ENCODE measurements at places on chromosomes 5 and 9.

DNA sequence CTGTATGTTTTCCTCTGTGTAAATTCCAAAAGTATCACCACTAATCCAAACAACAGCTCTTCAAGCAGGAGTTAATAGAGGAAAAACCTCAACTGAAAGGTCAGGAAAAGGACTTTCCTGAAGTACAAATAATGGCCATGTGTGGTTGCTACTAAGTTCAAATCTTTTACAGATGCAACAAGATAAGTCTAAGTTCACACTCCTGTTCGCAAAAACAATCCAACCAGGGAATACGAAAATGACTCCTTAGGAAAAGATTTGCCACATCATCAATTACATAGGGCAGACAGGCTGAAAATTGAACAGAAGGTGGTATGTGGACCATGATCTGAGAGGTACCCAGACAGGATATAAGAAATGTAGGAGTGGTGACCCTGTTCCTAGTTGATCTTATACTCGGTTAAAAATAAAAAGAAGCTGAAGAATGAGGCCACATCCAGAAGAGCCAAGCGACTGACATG, 210.2 kb downstream of the TSSK1B start:
- no peak for DNase-seq

DNA sequence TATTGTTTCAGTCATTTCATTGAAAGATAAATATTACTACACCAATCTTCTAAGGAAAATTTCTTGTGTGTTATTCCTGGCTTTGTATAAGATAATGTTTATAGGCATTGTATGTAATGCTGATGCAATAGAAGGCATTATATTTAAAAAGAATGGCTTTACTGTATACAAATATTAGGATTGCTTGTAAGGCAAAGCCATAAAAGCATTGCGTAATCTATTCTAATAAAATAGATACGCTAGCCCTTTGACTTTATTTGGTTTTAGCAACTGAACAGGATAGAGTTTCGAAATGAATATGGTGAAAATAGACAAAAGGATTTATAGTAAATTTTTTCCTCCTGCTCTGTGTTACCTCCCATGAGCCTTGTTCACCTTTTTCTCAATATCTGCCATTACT, 5.5 kb upstream of the LYSMD3 start:
- DNase-seq, result no peak

GRCh38 chr5:148859703-148860102, 33.3 kb downstream of the ADRB2 start:
- DNase-seq, result no peak

- DNase-seq, result no peak
Measured at GRCh38 chr9:116318468-116319374, 165.1 kb downstream of the PAPPA start.

GRCh38 chr9:14251154-14252071, 62.5 kb downstream of the NFIB start:
- DNase-seq, result no peak

DNA sequence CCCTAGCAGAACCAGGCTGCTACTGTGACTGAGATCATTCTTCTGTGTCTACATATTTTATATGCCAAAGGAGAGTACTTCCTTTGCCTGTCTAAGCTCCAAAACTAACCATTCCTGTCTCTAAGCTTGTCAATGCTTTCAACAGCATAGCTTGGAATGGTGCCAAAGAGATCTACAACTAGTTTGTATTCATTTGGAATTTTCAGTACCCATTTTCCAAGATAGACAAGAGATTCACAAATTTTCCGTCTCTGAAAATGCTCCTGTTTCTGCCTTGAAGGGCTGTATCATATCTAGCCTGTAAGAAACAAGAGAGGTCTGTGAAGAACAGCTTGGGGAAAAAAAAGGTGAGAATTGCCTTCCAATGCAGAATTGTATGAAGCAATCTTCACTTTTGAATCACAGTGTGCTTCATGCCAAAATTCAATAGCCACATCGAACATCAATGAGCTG, 334.4 kb upstream of the ACTBL2 start:
- DNase-seq, result no peak

DNA sequence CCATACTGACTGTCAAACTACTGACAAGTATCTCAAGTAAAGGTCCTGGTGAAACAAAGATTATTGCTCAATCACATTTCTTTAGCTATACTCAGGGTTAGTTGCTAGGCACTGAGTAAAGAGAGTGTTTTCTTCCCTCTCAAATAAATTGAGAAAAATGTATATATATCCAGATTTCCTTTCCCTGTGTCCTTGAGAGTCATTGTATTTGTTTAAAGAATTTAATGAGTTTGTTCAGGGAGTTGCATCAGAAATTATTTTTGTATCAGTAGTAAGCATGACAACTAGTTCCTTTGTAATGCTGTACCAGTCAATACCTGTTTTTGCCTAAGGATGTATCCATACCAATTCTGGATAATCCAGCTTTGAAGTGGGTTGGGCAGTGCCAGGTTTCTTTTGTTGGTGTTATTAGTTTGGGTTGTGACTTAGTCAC, 3.2 kb upstream of the ANKHD1 start:
- DNase-seq, result no peak

- DNase-seq, result no peak
Measured at GRCh38 chr5:76576450-76576849, 46.8 kb downstream of the F2RL2 start.

DNA sequence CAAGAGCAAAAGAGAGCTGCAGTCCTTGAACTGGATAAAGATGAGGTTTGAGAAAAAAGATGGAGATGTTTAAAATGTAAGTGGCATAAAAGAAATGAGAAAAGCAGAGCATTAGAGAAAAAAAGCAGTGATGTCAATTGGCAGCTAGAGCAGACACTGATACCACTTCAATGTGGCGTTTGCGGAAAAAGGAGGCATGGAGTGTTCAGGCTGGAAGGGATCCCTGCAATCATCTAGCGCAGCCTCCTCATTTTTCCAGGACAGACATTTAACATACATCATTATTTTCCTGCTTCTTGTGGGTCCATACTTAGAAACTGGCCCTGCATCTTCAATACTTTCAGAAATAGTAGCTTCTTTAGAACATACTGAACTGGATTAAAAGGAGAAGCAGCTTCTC, 563.8 kb downstream of the PTPRD start:
- no peak for DNase-seq

DNA sequence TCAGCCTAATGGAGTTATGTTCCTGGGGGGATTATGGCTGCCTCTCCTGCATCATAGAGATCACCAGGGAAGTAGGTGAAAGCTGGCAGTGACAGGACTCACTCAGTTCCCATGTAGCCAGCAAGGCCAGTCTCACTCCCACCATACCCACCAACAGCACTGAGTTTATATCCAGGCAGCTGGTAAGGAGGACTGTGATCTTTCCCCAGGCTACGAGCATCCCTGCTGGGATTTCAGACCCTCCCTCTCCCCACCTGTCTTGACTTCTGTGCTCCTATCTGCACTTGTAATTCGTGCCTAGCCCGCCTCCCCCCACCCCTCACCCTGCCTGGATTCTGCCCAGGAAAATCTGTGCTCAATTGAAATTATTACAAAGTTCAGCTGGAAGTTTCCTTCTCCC, 499.1 kb upstream of the NUDT12 start:
- DNase-seq, result no peak

- no peak for DNase-seq
Measured at GRCh38 chr5:9615331-9615730, 14.8 kb downstream of the TAS2R1 start.

DNA sequence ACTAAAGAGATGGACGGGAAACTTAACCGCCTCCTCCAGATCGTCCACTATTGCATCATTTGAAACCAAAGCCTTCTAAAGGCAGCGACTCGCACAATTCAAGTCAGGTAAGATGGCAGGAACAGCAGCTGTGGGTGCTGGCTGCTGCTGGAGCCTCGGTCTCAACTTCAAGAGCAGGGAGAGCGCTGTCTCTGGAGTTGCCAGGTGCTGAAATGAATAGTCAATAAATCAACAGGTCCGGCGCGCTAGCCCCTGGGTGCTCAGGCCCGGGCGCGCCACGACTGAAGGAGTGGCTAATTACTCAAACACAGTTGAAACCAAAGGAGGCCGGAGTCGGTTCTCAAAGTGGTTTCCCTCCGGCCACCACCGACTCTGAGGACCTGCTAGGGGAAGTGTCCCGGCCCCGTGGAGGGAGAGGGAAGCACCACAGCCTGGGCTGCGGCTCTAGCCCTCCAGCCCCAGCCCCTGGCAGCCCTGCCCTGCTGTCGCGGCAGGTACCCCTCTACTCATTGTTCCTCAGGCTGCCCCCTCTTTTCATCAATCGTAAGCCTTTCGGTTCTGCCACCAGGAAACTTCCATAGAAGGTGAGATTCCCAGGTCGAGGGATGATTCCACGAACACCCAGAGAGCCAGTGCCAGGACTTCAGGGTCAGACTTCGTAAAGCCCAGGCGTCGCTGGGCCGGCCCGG, 804 bp downstream of the TTC39B start:
- DNase-seq, result peak; percentile 26

GRCh38 chr5:171412186-171412585, 7.3 kb upstream of the FGF18 start:
- DNase-seq, result no peak

DNA sequence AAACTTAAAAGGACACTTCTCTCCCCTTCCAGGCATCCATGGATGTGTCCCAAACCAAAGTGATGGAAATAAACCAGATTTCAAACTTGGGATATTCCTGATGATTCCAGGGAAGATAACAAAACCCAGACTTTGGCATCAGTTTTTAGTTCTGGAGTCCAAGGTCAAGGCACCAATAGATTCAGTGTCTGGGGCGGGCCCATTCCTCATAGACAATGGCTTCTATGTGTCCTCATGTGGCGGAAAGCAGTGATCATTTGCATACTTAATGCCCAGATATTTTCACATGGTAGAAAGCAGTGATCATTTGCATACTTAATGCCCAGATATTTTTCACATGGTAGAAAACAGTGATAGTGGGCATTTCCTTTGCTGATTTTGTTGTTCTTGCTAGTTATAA, 151.4 kb upstream of the DAP start:
- DNase-seq, result no peak

GRCh38 chr5:59328709-59329296, 564.7 kb downstream of the PDE4D start:
- no peak for DNase-seq

DNA sequence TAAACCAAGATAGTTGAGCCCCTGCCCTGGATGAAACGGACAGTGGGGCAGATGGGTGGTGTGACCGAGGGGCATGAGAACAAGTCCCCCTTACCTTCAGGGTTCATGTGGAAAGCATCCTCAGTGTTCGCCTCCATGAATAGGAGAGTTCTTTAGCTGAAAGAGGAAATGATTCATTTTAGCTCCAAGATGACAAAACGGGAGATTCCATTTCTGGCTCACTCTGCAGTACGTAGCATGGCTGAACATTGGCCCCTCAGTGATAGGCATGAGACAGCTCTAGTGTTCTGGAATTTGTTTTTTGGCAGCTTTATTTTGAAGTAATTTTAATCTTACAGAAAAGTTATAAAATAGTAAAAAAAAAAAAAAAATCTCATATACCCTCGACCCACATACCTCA, 70.2 kb upstream of the AGXT2 start:
- DNase-seq, result no peak

DNA sequence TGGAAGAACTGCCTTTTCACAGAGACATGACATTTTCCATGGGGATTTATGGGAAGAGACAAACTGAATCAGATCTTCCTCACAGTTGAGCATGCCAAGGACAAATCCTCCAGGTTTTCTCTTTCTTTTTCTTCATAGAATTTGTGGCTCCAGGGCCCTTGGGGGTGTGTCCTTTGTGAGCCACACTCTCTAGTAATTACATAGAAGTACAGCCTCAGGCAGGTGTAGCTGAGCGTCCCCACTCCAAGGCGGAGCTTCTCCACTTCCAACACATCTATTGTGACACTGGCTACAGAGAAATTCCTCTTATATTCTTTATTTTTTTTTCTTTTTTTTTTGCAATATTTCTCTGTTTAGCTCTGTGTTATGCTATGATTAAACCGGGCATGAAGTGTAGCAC, 420.5 kb upstream of the CD180 start:
- DNase-seq, result no peak

DNA sequence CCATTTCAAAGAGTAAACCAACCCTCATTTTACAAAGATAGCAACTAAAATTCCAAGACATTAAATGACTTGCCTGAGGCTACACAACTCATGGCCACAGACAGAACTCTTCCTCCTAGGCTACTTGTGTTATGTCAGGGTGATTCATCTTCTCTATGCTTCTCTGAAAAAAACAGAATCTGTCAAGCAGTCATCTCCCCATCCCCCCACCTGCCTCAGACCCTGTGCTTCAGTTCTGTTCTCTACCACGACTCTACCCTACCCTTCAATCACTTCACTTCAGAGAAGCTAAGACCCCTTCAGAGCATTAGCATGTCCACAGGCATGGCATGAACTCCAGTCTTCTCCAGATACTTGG, 277.7 kb upstream of the PTGER4 start:
- DNase-seq, result peak; percentile 34

DNA sequence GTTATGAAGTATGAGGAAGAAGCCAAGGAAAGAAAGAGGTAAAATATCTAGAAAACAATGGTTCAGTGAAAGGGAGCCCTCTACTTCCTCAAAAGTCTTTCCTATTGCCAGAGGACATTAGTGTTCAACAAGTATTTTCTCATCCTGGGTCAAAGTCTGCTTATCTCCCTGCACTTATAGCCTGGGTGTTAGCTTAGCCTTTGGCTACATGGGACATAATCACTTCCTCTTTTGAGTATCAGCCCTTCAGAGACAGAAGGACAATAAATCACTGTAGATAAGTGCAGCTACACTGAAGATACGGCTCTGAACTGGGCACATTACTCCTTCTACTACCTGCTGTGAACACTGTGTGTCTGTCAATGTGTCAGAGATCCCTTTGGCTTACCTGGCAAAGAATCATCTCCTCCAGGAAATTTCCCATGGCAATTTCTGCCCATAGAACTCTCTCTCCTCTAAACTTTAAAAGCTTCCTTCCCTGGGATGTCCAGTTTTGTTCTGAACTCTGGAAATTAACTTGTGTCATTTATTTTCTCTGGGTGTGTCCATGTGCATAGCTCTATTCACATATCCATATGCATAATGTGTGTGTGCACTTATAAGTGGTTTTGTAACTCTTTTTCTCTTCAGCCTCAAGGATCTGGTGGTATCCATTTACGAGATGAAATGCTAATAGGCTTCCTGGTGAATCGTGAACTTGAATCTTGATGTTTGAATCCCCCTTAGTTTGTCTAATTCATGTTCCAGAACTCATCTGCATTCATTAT, 30.0 kb upstream of the RECK start:
- no peak for DNase-seq
